ENCODE measurements at places on chromosomes 11 and 22. TPM values are rescaled to one million over a fixed set of nuclear protein-coding genes. Genes with fewer than 3 reads are reported as not detected.
A peak's percentile ranks its signal among the peaks of the same experiment; 100 is the strongest.

DNA sequence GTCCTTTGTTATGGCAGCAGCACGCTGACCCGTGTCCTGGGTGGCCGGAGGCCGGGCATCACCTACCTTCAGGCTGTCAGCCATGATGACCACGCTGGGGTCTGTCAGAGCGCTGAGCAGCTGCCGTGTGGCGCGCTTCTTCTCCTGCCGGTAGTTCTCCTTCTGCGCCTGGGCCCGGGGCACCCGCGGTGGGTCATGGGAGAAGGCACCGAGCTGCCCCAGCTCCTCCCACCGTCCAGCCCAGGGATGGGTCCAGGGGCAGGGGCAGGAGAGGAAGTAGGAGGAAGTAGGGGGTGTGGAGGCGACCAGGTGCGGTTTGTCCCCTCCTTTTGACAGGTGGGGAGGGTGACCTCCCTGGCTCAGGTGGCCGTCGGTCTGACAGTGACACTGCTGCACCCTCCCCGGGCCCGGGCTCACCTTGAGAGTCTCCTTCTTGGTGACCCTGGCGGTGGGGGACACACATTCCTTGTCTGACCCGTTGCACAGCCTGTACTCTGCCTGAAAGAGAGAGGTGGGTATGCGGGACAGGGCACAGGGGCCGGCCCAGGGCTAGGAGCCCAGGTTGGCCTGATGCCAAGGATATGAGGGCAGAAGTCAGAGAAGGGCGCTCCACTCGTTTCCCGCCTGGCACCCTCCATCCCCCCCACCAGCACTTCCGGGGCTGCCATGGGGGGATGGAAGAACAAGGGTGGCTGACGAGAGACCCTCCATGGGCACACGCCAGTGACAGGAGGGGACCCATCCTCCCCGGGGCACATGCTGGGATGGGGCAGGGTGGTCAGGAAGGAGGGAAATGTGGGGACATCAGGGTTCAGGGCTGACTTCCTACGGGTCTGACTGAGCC lies 43.0 kb downstream of the OSBPL5 start:
- no peak overlapping the region for H3K4me3 ChIP-seq
- no peak for DNase-seq
- no peaks in the 10 kb centered on the region for H3K4me1 ChIP-seq
- H3K27ac ChIP-seq: no peak overlapping the region
- H3K36me3 ChIP-seq: no peaks in the 10 kb centered on the region
- no peaks in the 10 kb centered on the region for H3K27me3 ChIP-seq

DNA sequence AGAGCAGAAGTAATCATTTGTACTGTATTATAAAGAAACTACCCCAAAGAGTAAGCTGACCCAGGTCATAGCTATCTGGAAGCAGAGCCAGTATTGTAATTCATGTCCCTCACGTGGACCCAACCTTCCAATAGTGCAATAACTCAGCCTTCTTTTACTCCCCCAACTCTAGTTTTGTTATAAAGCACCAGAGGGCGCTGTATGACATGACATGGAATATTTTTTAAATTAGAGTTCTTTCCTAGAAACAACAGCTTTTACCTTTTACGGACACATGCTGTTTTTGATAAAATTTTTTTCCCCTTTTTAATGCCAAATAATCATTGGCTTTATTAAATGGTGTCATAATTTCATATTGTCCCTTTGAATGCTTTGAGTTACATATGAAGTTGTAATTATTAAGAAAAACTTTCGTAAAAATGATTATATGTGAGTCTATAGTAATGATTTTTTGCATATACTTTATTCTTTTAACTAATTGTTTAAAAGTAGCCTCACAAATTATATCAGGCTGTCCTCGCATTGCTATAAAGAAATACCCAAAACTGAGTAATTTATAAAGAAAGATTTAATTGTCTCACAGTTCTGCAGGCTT lies 76.9 kb downstream of the DKK3 start:
- no peak overlapping the region for H3K4me3 ChIP-seq
- H3K27ac ChIP-seq: no peak overlapping the region
- H3K4me1 ChIP-seq: no peaks in the 10 kb centered on the region
- DNase-seq: peak; percentile 71
- no peaks in the 10 kb centered on the region for H3K27me3 ChIP-seq
- H3K36me3 ChIP-seq: peaks cover 55% of the 10 kb centered on the region

DNA sequence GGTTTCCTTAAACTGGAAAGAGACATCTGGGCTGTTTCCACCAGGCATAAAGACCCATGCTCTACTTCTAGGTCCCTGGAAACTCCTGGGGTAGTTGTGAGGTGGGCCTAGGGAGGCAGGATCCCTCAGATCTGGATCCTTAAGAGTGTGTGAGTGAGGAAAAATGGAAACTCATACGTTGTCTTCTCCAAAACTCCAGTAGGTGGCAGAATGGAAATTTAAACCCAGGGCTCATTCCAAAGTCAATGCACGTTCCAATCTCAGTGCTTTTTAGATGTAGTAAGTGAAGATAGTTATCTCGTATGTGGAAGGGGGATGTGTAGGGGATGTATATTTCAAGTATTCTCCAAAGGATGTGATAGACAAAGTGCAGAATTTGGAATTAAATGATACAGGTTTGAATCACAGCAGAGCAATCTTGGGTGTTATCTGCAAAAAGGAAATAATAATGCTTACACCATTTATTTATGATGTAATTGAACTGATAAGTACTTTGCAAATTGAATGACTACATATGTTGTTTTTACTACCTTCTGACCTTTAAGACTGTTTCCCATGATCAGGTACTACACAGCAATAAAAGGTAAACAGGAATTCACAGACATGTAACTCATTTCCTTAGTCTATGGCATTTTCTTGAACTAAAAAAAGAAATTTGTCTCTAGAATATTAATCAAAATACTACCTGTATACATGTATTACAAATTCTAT lies 13.1 kb upstream of the MMP1 start:
- H3K27me3 ChIP-seq: no peaks in the 10 kb centered on the region
- H3K27ac ChIP-seq: no peak overlapping the region
- H3K4me1 ChIP-seq: peaks cover 10% of the 10 kb centered on the region
- peak; percentile 54 for DNase-seq
- no peak overlapping the region for H3K4me3 ChIP-seq

DNA sequence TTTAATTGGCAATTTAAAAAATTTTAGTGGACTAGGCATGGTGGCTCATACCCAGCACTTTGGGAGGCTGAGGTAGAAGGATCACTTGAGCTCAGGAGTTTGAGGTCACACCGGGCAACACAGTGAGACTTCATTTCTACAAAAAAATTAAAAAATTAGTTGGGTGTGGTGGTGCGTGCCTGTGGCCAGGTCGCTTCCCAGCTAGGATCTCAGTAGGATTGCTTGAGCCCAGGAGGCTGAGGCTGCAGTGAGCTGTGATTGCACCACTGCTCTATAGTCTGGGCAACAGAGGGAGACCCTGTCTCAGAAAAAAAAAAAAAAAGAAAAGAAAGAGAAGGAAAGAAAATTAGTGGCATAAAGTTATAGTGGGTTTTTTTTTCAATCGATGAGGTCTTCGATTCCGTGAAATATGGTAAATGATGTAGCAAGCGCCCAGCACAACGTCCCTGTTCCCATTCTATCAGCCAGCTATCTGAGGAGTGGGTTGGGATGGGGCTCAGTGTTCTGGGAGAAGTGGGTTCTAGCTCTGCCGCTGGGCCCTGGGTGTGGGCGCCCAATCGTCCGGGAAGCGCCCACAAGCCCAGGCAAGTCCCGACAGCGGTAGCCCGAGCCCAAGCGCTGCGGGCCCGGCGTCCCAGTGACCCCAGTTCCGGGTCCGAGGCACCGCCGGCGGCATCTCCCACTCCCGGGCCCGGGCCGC lies 1.4 kb downstream of the FOSL1 start:
- H3K4me3 ChIP-seq: peak overlapping the region; percentile 59
- no peaks in the 10 kb centered on the region for H3K36me3 ChIP-seq
- H3K27ac ChIP-seq: no peak overlapping the region
- peaks cover 4% of the 10 kb centered on the region for H3K27me3 ChIP-seq

DNA sequence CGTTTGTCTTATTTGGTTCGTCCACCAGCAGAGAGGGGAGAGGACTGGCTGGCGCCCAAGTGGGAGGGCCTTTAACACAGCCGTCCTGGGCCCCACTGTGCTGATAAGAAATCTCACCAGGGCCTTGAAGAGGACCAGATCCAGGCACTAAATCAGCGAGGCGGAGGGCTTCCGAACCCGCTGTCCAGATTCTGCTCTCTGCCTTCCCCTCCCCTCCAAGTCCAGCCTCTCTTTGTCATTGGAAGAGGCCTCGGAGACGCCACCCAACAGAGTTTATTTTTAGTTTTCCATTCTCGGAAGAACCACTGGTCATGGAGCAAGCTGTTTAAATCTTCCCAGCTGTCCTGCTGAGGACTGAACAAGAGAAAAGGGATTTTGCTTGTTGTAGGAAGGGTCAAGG lies 9.3 kb upstream of the FXYD6 start:
- H3K27ac ChIP-seq: peak overlapping the region; percentile 6
- no peaks in the 10 kb centered on the region for H3K36me3 ChIP-seq

DNA sequence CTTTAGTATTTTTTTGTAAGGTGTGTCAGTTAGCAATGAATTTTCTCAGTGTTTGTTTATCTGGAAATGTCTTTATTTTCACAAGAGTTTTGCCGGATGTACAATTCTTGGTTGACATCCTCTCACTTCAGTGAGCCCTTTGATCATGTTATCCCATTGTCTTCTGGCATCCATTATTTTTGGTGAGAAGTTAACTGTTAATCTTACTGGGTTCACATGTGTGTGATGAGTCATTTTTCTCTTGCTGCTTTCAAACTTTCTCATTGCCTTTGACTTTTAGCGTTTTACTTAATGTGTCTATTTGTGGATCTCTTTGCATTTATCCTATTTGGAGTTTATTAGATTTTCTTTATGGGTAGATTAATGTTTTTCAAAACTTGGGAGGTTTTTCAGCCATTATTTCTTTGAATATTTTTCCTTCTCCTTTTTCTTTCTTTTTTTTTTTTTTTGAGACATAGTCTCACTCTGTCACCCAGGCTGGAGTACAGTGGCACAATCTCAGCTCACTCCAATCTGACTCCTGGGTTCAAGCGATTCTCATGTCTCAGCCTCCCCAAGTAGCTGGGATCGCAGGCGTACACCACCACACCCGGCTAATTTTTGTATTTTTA lies 100.5 kb upstream of the RRM1 start:
- no peaks in the 10 kb centered on the region for H3K36me3 ChIP-seq
- peaks cover 3% of the 10 kb centered on the region for H3K4me1 ChIP-seq

SLC7A4 gene
- not detected for total RNA-seq

SMC1B gene
- not detected for total RNA-seq

Data from SJCRH30 (cell line).